ENCODE measurements at places on chromosomes 12 and 14.

GRCh38 chr12:77768558-77768957 lies 62.1 kb upstream of the NAV3 start:
- no peak for DNase-seq

- no peak for DNase-seq
Observed at GRCh38 chr14:38357557-38357956, 101.7 kb upstream of the CLEC14A start.

- no peak for DNase-seq
Observed at GRCh38 chr12:57165741-57166140, 18.3 kb upstream of the LRP1-AS start.

DNA sequence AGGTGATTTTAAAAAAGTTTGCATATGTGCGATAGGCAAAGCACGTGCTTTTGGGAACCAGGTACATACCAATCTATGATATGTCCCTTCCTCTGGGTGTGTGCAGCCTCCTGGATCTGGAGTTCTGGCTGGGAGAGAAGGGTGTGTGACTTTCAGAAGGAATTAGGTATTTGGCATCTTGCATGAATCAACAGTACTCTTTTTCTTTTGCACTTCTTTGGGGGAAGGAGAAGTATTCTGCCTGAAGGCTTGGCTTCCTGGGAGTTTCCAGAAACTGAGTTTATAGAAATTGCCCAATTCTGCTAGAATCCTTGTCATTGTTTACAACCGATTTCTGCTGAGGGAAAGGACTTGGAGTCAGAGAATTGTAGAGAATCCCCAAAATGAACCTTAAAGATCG lies 2.9 kb upstream of the CLMN start:
- DNase-seq = no peak

- no peak for DNase-seq
Observed at GRCh38 chr12:57793920-57794319, 11.3 kb downstream of the TSFM start.

GRCh38 chr12:124881123-124881522 lies 17.5 kb upstream of the SCARB1 start:
- DNase-seq = peak; percentile 31

DNA sequence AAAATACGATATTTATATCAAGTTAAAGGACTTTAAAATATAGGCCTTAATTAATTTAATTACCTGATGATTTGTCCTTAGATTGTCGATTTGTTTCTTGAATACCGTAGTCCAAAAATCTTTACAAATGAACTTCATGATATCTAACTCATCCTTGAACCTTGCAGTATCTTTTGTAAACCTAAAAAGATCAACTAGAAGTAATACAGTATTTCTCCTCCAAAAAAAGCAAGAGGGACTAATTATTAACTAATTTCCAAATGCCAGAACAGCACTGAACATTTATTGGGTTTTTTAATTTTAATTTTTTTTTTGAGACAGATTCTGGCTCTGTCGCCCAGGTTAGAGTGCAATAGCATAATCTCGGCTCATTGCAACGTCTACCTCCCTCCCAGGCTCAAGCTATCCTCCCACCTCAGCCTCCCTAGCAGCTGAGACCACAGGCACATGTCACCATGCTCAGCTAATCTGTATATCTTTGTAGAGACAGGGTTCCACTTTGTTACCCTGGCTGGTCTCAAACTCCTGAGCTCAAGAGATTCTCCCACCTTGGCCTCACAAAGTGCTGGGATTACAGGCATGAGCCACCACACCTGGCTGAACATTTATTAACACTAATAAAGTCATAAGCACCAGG lies 11.8 kb downstream of the TRAPPC6B start:
- DNase-seq = no peak
